ENCODE measurements at places on chromosomes 7 and 10.
A peak's percentile ranks its signal among the peaks of the same experiment; 100 is the strongest.

DNA sequence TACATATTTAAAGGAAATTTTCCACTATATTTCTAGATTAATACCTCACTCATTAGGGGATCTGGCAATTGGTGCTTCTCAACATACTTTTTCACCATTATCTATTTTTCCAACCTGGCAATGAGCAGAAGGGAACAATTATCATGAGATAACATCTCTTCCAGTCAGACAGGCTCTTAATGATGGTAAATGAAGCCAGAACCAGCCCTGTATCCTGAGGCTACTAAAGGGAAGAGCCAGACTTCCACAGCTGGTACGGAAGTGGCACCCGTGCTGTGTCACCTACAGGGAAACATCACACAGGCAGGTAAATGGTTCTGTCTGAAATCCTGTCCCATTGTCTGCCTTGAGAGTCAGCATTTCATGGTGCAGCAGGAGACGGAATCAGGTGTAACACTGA, 75.9 kb downstream of the ELMO1 start:
- DNase-seq: no peak

- DNase-seq: no peak
Observed at GRCh38 chr7:117871778-117872538, 1.3 kb downstream of the CTTNBP2 start.

- DNase-seq: no peak
Observed at GRCh38 chr7:96397936-96398598, 76.2 kb upstream of the SLC25A13 start.

DNA sequence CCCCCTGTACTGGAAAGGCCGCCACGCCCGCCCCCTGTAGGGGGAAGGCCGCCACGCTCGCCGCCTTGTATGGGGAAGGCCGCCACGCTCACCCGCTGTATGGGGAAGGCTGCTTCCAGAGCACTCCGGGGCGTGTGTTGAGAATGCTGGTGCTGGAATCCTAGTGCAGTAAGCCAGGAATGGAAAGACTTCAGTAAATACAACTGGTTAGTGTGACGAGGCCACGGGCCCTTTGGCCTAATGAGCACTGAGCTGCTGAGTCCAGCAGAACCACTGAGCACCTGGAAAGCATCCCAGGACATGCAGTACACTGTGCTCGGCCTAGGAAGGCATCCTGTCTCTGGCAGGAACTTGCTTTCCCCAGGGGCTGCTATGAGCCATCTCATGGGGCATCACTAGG, 398.9 kb downstream of the PTPRN2 start:
- DNase-seq: no peak

DNA sequence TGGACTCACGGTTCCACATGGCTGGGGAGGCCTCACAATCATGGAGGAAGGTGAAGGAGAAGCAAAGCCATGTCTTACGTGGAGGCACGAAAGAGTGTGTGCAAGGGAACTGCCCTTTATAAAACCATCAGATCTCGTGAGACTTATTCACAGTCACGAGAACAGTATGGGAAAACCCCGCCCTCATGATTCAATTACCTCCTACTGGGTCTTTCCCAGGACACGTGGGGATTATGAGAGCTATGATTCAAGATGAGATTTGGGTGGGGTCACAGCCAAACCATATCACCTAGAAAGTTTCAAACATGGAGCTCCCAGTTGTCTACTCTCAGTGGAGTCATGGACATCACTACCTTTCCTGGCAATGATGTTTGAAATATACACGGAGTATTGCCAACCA, 49.6 kb downstream of the CYCS start:
- DNase-seq: peak; percentile 54

GRCh38 chr7:65371468-65371867, 2.2 kb upstream of the ZNF92 start:
- DNase-seq: no peak

DNA sequence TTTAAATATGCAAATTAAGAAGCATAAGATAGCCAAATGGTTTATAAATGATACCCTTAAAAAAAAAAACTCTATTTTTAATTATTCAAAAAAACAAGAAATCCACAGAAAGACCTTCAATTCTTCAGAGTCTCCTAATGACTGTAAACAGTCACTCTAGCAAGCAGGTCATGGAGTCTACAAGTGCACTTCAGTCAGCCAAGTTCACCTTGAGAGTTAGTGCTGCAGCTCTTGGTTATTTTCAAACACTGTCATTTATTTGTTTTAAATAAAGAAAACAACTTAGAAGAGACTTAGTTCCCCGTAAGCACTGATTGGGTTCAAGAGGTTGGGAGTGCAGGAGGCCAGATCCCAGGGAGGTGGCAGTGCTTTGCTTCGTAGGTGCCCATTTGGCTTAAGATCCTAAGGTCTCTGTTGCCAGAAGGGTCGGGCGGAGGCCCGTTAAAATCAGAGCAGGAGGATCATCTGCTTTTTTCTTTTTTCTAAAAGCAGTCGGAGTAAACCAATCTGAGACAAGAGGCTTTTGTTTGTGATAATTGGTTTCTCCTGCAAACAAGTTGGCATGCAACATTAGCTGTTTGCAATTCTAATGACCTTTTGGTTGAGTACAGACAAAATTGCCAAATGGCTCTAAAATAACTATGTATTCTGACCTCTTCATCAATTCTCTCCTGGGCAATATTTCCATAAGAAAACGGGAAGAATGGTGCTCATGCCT, 86.4 kb upstream of the ELMO1 start:
- no peak for DNase-seq

DNA sequence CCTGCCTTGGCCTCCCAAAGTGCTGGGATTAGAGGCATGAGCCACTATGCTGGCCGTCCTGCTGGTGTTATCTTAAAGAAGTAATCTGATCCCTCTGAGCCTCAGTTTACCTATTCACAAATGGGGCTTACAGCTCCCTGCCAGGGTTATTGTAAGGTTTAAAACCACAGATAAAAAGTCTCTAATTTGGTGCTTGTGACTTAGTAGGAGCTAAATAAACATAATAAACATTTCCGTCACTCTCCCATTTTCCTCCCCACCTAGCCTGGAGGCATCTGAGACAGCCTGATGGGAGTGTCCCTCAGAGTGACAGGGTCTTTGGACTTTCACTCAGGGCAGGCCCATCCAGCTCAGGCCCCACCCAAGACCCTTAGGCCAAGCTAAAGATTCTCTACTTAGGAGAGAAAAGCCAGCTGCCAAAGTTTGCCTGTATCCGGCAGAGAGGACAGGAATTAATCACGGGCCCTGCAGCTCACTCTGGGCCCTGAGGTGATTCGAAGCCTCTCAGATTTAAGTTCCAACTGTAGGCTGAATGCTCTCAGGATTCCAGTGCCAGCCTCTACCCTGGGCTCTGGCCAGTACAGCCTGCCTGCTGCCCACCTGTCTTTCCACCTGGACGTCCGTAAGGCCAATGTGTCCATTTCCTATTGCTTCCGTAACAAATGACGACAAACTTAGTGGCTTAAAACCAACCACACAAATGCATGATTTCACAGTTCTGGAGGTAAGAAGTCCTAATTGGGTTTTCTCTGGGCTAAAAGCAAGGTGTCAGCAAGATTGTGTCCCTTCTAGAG, 21.8 kb upstream of the DUSP5 start:
- no peak for DNase-seq

GRCh38 chr7:24786941-24787340, 29.7 kb upstream of the GSDME start:
- DNase-seq: peak; percentile 32

GRCh38 chr10:128058106-128058749, 68.0 kb downstream of the MKI67 start:
- DNase-seq: no peak

DNA sequence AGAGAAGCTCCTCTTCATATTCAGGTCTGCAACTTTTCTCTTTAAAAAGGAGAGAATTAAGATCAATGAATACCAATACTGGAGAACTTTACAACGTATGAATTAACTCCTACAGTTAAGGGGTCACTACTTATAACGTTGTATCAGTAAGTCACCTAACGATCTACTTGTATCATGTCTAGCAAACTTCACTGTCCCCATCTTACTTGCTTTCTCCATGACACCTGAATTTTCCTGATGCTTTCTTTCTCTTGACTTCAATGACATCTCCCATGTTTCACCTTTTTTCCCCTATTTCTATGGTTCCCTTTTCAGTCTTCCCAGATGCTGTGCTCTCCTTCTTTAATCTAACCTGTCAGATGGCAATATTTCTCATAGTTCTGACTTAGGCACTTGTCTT, 19.6 kb downstream of the NAMPT start:
- no peak for DNase-seq

- DNase-seq: no peak
Observed at GRCh38 chr7:98049034-98049433, 57.6 kb upstream of the LMTK2 start.

- DNase-seq: peak; percentile 21
Observed at GRCh38 chr7:90613088-90613498, 17.0 kb downstream of the CDK14 start.

DNA sequence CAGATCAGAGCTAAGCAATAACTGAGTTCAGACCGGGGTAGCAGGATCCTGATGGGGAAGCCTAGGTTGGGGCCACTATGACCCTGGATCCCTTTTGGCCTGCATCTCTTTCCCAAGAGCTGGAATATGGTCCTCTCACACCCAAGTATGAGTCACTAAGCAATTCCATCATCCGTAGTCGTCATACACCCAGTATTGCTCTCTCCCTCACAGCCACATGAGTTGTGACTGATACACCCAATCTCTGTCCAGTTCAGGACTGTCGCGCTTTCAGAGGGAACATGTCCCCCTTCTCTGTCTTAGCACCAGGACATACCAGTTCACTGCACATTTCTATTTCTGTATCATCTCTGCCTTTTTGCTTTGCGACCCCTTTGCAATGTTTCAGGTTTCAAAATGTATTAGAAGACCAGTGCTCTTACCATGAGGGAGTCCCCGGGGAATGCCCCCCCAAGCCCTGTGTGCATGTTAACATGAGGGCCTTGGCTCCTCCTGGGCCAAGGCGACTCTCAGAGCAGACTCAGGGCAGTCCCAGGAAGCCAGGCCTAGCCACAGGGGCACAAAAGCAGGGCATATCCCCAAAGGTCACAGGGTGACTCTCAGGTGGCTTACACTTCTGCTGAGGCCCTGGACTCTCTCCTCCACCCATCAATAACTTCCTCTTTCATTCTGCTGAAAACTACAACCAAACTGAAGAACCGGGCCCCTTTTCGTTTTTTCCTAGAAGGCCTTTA, 75.3 kb upstream of the SAMD8 start:
- no peak for DNase-seq

DNA sequence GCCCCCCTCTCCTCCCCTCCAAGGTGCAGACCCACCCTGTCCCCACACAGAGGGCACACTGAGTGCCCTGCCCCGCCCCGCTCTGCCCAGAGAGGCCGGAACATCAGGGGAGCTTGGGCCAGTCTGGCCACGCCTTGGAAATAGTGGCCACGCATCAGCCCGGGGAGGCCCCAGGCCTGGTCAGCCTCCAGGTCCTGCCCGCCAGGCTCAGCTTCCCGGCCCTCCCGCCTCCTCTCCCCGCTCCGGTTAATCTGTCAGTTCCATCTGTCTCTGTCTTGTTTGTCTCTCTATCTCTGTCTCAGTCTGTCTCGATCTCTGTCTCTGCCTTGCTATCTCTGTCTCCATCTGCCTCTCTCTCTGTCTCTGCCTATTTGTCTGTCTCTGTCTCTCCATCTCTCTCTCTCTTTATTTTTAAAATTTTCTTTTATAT, 28.9 kb upstream of the TNRC18 start:
- DNase-seq: no peak

GRCh38 chr10:11447586-11447985, 163.9 kb downstream of the USP6NL start:
- DNase-seq: no peak

DNA sequence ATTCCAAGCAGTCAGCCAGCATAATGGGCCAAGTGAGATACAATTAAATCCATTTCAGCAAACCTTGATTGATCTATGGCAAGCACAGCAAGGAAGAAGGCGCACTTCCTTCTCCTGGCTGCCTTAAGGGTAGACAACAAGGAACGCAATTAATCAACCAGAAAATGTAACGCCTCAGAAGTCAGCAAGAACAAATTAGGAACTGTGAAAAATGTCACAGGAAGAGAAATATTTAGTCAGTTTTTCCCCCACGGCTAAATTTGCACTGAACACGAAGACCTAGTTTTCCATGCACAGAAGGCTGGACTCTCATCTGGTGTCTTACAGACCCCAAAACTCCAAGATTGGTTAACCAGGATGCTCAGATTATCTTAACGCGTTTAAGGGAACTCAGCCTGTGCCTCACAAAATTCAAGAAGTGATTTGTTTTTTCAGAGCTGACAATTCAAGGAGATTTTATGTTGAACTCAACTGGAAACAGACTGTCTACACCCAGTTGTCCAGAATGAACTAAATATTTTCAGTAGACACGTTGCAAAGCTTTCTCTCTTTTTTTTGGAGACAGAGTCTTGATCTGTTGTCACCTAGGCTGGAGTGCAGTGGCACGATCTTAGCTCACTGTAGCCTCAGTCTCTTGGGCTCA, 14.2 kb downstream of the SNX8 start:
- no peak for DNase-seq

GRCh38 chr10:24843256-24843655, 109.2 kb downstream of the PRTFDC1 start:
- no peak for DNase-seq

GRCh38 chr10:12412666-12413368, 63.5 kb downstream of the CAMK1D start:
- peak; percentile 53 for DNase-seq
